Esophagus muscularis mucosa (tissue), 4 donors: ENCODE measurements at places on chromosomes 1 and 21. TPM values are rescaled to one million over a fixed set of nuclear protein-coding genes. Genes with fewer than 3 reads are reported as not detected.

CD1E gene
- total RNA-seq = 0.23 TPM

GREM2 gene
- total RNA-seq = 0.83 TPM

RGS18 gene
- 0.45 TPM for total RNA-seq

ASPM gene
- total RNA-seq = 0.13 TPM
